GM12891 (cell line): ENCODE measurements at places on chromosomes 12 and 14.

DNA sequence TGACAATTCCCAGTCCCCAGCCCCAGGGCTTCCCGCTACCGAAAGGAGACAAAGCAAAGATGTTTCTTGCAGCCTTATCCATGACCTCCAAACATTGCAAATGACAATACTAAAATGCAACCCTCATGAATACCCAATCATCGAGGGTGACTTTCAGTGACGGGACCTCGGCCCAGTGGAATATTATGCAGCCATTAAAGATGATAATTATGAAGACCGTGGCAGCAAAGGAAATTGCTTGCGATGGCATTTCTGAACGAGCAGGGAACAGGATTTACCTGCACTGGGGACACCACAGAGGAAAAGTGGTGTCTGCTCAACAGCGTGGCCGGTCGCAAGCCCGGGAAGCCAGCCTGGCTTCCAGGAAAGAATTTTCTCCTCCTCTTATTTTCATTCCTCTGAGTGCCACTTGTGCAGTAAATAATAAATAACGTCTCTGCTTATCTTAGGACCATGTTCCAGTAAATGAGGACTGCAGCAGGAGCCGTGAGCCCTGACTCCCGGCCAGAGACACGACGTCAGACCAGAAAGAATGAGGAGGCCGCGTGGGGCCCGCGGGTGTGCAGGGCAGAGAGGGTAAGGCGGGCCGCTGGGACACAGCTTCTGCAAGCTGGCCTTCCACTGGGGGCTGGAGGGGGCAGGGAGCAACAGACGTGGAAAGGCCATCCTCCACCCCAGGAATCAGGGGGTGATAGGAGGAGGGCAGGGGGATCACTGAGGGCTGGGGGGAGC lies 6.6 kb downstream of the C14orf180 start:
- no peak for DNase-seq

DNA sequence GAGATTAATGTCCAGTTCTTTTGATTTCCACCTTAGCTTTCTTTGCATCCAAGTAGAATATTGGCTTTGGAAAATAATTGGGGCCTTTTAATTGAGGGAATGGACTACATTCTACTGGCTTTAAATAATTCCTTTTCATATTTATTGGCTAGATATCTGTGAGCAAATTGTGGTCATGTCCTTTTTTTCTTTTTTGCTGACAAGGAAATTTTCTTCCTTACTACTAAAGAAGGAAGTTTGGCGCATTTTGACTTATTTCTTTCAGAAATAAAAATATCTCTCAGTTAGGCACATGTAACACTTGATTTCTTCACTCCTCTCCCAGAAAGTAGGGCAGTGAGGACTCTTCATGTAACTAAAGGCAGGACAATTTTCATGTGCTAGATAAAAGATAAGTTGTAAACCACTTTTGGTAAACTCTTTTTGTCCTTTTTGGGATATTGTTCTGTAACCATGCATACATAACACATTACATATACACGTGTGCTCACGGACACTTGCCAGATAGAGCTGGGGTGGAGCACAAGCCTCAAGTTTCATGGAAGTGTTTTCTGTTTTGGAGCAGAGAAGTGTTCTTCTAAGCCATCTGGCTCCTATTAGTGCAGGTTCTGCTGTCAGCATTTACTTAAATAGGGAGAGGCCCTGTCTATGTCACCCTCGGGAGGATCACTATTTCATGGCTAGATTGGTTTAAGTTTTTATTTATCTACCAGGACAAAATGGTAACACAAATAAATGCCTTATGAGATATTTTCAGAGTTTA lies 85.1 kb upstream of the LRIG3 start:
- DNase-seq = no peak

DNA sequence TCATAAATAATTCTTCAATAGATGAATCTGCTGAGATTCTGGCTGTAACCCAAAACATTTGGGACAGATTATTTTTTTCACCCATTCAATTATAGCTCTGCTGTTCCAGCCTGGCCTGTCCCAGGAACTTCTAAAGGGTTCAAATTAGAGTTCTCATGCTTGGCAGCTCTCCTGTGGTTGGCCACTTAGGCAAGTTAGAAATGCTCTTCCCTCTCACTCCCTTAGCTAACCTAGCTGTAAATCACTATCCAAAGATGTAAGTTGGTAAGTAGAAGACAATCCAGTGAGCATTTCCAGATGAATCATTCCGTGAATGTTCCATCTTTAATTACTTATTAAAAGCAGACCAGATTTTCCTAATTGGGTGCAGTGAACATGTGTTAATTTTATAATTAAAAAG lies 760.4 kb upstream of the TBX3 start:
- DNase-seq = no peak

DNA sequence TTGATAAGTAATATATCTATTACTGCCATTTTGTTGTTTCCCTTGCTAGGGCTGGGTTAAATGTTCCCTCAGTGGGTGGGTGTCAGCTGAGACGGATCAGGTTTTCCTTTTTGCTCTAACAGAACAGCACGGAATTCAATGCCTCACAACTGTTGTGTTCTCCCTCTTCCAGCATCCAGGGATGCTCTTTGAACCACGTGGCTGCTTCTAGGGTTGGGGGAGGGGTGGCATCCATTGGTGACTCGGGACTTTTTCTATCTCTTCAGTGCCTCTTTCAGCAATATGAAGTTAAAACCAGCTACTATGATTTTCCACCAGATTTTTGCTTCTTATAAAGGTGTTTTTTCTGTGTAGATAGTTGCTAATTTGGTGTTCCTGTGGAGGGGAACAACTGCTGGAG lies 884.9 kb upstream of the FOXG1 start:
- DNase-seq = no peak

DNA sequence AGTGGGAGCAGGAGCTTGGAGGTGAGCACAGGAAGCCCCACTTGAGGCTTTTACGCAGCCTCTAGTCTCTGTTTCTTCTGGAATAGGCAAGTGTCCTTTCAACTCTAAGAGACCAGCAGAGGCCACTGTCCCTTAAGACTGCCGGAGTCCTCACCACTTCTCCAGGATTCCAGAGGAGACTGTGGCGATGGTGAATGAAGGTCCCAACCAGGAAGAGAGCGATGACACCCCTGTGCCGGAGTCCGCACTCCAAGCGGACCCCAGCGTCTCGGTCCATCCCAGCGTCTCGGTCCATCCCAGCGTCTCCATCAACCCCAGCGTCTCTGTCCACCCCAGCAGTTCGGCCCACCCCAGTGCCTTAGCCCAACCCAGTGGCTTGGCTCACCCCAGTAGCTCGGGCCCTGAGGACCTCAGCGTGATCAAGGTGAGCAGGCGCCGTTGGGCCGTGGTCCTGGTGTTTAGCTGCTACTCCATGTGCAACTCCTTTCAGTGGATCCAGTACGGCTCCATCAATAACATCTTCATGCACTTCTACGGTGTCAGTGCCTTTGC lies 442 bp downstream of the FLVCR2 start:
- DNase-seq = no peak

DNA sequence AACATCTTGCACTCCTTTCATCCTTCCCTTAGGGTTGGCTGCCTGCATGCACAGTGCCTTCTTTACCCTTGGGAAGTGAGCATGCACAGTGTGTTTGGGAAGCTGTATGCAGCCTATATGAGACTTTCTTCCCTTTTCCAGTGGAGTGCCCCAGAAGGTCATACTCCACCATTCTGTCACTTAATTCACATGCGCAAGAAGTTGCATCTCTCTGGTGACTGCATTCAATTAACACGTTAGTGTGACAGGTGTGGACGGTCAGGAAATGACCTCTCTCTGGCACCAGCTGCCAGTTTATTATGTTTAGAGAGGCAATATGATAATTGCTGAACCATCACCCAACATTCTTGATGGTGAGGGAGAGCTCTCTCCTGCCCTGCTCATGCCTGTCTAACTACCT lies 770.0 kb downstream of the FLRT2 start:
- DNase-seq = no peak

GRCh38 chr12:115323223-115323905 lies 639.4 kb upstream of the TBX3 start:
- DNase-seq = no peak

DNA sequence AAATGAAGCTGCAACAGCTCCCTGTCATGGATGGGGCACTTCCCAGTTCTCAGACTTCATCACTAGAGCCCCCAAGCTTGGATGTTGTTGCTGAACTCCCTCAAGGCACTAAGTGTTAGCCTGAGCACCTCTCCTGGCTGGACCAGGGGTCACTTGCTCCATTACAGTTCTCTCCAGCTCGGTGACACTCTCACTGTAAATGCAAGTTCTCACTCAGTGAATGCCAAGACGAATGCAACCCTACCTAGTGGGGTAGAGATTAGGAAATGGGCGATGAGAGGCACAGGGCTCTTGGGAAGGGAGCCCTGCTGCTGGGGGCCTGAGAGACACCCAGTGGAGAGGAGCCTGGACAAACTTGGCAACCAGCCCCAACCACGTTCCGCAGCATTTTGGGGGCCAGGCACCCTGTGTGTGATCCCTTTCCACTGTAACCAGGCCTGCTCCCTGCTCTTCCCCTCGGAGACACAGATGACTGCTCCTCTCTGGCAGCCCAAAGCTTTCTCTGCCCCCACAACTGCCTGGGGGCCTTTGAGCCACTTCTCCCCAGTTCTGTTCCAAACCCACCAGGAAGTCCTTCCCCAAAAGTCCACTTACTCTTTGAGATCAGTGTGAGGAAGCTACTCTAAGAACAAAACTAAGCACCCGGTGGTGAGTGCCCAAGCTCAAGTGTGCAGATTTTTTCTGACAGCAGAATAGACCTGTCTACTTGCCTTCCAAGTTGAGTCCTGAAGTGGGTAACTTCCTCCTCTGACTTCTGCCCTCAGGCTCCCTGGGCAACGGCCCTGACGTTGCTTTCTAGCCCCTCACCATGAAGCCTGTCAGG lies 8.0 kb upstream of the SELPLG start:
- DNase-seq = no peak

DNA sequence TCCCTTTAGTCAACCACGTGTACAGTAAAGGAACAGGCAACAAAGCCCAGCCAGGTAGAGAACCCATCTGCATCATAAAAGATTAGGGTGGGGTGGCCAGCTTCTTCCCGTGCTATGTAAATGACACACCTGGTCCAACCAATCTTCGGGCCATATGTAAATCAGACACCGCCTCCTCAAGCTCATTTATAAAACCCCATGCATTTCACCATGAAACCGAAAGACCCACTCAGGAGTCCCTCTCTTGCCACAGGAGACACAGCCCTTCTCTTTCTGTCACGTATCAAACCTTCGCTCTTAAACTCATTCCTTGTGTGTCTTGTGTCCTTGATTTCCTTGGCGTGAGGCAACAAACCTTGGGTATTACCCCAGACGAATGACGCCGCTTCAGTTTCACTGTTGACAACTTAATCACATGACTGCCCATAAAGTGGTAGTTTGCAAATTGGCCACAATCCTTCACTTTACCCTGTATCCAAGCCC lies 59.8 kb upstream of the TBPL2 start:
- DNase-seq = no peak

DNA sequence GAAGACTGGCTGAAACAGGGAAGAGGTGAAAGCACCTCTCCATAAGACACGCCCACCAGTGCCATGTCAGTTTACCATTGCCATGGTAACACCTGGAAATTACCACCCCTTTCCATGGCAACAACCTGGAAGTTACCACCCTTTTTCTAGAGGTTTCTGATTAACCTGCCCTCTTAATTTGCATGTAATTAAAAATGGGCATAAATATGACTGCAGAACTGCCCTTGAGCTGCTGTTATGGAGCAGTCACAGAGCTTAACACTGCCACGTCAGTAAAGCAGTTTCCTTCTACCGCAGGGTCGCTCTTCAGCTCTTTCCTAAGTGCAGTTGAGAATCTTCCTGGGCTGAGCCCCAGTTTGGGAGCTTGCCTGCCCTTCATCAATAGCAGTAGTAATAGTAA lies 55.2 kb downstream of the RASSF3 start:
- no peak for DNase-seq

DNA sequence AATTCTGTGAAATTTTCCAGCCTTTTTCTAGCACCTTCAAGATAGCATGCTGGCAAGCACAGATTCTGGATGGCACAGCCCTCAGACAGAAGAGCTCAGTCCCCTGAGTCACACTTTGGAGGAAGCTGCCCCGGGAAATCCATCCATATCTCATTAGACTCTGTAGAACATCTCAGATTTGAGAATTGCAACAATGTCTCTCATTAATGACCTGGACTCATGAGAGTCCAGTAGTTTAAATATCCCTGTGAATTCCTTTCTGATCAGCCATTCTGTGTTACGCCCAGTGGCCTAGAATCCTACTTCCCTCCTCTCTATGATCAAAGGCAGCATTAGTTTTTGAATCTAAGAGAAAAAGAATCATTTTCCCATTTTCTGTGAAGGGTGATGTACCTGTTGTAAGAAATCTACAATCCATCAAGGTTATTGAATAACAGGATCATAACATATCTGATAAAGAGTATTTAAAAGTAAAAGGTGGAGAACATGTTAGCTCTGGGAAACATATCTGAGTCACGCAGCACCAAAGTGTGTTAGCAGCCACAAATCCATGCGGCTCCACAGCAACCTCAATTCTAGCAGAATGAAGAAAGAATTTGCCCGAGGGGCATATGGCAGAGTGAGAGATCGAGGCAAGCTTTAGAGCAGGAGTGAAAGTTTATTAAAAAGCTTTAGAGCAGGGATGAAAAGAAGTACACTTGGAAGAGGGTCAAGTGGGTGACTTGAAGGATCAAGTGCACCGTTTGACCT lies 855.6 kb upstream of the TMEM132C start:
- DNase-seq = no peak

- DNase-seq = no peak
Observed at GRCh38 chr14:99937475-99938244, 127.6 kb upstream of the EVL start.

DNA sequence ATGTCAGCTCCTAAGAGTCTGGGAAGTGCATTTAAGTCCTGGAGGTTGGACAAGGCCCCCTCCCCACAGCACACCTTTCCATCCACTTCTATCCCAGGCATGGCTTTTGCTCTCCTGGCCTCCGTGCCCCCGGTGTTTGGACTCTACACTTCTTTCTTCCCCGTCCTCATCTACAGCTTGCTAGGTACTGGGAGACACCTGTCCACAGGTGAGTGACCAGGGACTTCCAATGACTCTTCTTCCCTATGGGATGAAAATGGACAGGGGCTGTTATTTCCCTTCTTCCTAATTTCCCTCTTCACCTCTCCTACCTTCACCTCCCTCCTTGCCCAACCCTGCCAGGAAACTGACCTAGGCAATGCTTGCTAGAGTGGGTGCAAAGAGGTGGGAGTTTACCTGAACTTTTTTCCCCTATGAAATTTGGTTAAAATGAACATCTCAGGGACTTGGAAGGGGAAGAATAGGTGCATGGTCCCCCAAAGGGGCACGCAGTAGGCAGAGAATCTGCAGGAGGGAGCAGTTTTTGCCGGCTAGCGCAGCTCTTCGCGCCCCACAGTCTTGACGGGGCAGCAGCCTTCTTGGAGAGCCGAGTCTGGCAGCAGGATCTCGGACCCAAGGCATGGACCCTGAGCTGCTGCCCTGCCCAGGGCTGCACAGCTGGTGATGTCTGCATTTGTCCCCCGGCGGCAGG lies 9.2 kb downstream of the ARHGEF25 start:
- DNase-seq = no peak

DNA sequence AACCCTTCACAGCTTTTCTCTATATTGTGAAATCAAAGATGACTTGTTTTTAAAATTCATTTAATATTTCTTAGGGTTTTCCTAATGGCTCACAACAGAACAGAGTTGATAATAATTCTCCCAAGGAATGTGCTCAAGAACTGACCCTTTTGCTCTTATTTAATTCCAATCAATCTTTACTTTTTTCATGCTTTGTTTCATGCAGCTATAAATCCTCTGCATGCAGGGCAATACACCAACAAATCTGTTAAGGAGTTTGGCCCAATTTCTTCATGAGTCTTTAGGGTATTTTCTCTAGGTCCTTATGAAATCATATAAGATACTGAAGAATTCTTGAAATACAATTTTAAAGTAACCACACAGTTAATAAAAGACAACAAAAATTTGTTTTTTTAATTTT lies 264.2 kb downstream of the SLC6A15 start:
- DNase-seq = no peak
